COLO829 (cell line): ENCODE measurements at places on chromosomes 3 and 15.

GRCh38 chr3:31573036-31573779 is 40.5 kb downstream of the STT3B start:
- no peak for DNase-seq

GRCh38 chr3:11591391-11592282 is 52.1 kb downstream of the VGLL4 start:
- DNase-seq, result peak; percentile 91

DNA sequence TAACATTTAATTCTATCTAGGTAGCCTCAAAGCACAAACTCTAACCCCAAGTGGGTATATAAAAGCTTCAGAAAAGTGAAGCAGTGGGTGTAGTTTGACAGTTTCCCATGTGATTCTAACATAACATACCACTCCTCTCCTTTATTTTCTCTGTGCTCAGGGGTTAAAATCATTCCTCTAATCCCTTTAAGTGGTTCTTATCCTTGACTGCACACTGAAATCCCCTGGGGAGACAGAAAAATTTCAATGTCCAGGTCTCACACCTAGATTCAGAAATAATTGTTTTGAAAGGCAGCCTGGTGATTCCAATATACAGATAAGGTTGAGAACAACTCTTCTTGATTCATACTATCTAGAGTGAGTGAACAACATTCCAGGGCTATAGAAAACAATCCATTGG is 986.4 kb downstream of the ROBO1 start:
- DNase-seq, result no peak

- no peak for DNase-seq
Measured at GRCh38 chr3:12478326-12478725, 6.0 kb upstream of the TSEN2 start.

- DNase-seq, result no peak
Measured at GRCh38 chr3:131733086-131733841, 230.5 kb upstream of the MRPL3 start.

GRCh38 chr3:119322835-119323722 is 28.9 kb downstream of the ARHGAP31 start:
- peak; percentile 56 for DNase-seq
